ENCODE measurements at places on chromosomes 12 and 14.
A peak's percentile ranks its signal among the peaks of the same experiment; 100 is the strongest.

DNA sequence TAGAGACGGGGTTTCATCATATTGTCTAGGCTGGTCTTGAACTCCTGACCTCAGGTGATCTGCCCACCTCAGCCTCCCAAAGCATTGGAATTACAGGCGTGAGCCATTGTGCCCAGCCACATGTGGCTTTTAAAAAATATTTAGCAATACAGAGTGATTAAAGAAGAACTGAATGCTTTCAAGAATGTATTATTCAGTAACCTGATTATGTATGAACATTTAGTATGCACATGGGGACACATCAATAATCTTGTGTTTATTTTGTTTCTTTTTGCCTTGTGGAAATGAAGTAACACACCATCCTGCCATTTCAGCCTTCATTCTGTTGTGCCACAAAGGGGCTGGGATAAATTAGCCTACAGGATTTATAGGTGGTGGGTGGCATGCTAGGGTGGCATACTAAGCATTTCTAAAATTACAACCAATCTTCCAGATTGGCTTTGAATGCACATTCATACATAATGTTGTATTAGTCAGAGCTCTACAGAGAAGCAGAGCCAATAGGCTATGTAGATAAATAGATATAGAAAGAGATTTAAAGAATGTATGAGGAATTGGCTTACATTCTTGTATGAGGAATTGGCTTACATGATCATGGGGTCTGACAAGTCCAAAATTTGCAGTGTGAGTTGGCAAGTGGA lies 25.5 kb upstream of the TXNRD1 start:
- no peak for DNase-seq

- no peak for DNase-seq
Measured at GRCh38 chr12:79883216-79883615, 51.7 kb downstream of the PPP1R12A start.

GRCh38 chr14:24395609-24396582 lies 2.9 kb upstream of the NYNRIN start:
- DNase-seq: no peak

DNA sequence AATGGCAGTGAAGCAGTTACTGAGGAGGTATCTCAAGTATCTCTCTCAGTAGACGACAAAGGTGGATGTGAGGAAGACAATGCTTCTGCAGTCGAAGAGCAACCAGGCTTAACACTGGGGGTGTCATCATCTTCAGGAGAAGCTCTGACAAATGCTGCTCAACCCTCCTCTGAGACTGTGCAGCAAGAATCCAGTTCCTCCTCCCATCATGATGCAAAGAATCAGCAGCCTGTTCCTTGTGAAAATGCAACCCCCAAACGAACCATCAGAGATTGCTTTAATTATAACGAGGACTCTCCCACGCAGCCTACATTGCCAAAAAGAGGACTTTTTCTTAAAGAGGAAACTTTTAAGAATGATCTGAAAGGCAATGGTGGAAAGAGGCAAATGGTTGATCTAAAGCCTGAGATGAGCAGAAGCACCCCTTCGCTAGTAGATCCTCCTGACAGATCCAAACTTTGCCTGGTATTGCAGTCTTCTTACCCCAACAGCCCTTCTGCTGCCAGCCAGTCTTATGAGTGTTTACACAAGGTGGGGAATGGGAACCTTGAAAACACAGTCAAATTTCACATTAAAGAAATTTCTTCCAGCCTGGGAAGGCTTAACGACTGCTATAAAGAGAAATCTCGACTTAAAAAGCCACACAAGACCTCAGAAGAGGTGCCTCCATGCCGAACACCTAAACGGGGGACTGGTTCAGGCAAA lies 216.6 kb downstream of the AKAP6 start:
- DNase-seq: no peak

DNA sequence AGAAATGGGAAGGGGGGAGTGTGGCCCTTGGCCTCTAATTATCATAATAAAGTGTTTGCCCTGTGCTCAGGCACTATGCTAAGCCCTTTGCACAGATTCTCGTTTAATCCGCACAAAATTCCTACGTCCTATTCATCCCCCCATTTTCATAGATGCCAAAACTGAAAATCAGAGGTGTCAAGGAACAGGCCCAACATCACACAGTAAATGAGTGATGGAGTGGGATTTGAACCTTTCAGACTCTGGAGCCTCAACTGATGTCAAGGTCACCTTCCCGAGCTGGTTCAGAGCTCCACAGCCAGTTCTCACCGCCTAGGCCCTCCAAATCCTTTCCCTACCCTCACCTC lies 80.7 kb downstream of the IRF2BPL start:
- no peak for DNase-seq

DNA sequence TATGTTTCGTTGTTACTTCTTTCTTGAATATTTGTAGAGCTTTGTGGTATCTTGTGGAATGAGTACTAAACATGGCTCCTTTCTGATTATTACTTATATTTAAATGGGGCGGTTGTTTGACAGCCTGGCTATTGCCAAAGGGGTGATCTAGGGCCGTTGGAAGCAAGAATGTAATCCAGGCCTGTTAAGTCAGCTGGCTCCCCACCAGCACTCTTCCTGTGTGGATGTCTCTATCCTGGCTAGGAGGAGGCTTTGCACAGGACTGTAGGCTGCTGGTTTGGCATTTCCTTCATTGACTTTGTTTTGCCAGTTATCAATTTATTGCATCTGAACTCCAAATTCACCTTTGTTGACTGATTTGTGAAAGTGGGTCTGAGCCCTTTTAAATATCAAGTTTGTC lies 5.6 kb downstream of the FAM234B start:
- DNase-seq: no peak

GRCh38 chr14:93939304-93940229 lies 12.4 kb downstream of the FAM181A start:
- DNase-seq: no peak

GRCh38 chr12:30877105-30877875 lies 49.3 kb upstream of the TSPAN11 start:
- no peak for DNase-seq

GRCh38 chr14:105300542-105301102 lies at the start of gene BRF1:
Gene BRF1, minus strand, starts transcription at chr14:105301001. Its CDS starts 372 bp downstream, at chr14:105300629.
- peak; percentile 91 for DNase-seq
